AG08395 (cell line): ENCODE measurements at places on chromosomes 2 and 18.
A peak's percentile ranks its signal among the peaks of the same experiment; 100 is the strongest.

GRCh38 chr2:71463342-71463654, 9.9 kb downstream of the DYSF start:
- DNase-seq: no peak

DNA sequence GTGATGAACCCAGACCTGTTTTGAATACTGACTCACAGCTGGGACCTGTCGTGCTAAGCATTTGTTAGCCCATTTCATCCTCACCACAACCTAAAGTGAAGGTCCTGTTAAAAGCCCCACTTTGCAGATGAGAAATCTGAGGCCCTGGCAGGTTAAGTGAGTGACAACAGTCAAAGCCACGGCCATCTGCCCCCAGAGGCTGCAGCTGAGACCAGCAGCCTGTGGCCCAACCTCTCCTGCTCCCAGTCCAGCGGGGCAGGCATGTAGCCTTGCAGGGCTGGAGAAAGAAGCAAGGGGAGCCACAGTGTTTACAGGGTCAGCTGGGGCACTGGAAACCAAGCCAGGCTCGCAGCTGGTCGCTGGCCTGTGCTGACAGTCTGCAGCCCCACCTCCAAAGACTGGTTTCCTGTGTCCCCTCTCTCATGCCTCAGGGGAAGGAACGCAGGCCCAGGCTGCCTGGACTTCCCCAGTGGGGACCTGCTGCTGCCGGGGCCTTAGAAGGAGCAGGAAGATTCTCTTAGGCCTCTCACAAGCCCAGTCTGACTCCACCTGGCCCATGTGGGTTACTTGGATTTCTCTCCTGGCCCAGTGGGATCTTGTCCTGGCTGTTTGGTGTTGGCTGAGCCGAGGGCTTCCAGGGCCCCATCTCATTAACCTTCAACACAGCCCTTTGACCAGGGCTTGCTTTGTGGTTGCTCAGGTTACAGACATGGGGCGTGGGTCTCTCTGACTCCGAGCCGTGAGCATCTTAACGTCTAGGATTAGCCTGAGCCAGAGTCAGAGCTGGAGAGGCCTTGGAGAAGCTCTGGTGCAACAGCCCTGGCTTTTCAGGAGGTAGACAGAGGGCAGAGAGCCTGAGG, 1.7 kb downstream of the INPP5D start:
- DNase-seq: peak; percentile 26

GRCh38 chr18:51153659-51154371, 43.7 kb downstream of the MEX3C start:
- DNase-seq: no peak

DNA sequence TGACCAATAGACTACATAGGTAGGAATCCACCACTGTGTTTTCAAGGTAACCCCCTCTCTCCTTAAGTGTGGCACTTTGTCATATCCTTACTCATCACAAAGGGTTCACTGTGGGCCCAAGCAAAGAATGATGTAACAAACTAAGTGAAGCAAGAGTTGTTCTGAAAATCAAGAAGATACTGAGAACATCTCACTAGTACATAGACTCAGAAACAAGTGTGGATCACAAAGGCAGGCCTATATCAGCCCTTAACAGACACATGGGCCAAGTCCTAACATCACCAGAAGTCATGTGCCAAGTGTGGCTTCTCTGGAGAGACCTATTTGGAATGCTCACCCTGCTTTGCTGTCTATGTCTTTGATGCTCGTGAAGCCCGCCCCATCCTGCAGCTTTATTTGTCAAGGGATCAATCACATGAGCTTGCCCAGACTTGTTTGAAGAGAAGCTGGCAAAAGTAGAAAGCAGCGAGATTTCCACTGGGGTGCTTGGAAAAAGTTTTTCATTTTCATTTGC, 131.2 kb upstream of the TTC39C start:
- DNase-seq: no peak

DNA sequence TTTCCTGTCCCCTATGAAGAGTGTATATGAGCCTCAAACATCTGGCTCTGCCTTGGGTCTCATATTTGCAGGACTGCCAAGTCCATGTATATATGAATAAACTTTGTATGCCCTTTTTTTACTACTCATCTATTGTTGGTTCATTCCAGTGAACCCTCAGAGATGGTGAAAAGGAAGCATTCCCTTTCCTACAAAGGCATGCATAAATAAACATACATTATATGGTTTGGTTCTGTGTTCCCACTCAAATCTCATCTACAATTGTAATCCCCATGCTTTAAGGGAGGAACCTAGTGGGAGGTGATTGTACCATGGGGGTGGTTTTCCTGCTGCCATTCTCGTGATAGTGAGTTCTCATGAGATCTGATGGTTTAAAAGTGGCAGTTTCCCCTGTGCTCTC, 534.2 kb downstream of the SPAG16 start:
- no peak for DNase-seq

GRCh38 chr2:104547221-104547620, 306.7 kb upstream of the POU3F3 start:
- DNase-seq: no peak

DNA sequence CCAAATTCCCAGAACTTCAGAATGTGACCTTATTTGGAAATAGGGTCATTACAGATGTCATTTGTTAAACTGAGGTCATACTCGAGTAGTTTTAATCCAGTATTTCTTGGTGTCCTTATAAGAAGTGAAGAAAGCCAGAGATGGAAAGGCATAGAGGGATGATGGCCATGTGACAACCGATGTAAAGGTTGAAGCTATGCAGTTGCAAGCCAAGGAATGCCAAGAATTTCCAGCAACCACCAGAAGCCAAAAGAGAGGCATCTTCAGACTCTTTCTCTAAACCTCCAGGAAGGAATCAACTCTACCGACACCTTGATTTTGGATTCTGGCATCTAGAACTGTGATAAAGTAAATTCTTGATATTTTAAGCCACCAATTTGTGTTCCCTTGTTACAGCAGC, 242.2 kb downstream of the CDH20 start:
- peak; percentile 21 for DNase-seq

- DNase-seq: no peak
Observed at GRCh38 chr2:221343524-221343923, 228.6 kb downstream of the EPHA4 start.

- no peak for DNase-seq
Observed at GRCh38 chr2:216006164-216006663, 7.1 kb downstream of the MREG start.

- DNase-seq: no peak
Observed at GRCh38 chr18:46642561-46642960, 14.5 kb downstream of the LOXHD1 start.

DNA sequence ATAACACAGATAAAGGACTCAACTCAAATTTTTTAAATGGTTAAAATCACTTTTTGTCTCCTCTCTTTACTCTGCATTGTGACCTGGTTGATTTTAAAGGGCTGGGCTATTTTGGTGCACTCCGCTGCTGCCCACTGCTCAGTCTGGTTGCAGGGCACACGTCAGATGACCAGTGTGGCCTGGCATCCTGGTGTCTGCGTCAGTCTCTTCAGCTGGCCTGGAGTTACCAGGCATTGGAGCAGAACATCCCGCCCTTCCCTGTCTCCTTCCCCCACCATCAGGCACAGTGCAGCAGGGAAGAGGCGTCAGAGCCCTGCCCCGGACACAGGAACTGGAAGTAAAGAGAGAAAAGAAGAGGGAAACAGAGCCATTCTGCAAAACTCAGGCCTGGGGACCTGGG, 8.9 kb downstream of the C1QL2 start:
- no peak for DNase-seq

GRCh38 chr2:71989671-71990070, 158.0 kb downstream of the CYP26B1 start:
- DNase-seq: no peak

DNA sequence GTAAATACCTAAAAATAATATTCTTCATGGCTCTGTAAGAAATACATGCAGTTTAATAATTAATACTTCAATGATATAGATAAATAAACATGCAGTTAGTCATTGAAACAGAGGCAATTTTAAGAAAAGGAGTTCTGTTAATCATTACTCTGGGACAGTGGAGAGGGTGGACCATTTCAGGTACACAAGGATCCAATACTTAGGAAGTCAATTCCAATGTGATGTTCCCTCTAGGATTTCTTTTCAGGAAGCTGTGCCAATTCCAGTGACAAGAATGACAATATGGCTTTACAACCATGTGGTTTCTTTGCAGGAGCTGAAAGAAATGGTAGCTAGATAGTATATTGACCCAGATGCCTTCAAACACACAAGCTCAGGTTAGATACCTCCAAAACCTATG, 175.8 kb upstream of the NETO1 start:
- no peak for DNase-seq

GRCh38 chr2:186486651-186487647, 889 bp downstream of the ZC3H15 start:
- DNase-seq: peak; percentile 44

- no peak for DNase-seq
Observed at GRCh38 chr2:15874854-15875804, 65.2 kb upstream of the MYCN start.

GRCh38 chr2:121427187-121427689, 103.4 kb upstream of the RNU4ATAC start:
- DNase-seq: no peak

DNA sequence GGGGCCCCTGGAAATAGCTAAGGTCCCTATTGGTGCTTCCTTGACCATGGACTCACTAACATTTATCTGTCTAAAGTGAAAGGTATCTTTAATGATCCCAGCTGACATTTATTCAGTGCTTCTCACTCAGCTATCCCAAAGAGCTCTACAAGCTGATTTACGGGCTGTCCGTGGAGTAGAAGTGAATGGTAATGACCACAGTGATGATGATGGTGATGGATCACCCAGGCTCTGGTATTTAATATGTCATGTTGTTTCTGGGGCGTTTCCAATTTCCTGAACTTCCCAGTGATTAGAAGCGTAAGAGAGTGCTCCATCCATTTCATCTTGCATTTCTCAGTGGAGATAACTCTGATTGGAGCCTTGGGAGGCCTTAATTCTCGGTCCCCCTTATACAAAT, 304.3 kb downstream of the HRH4 start:
- DNase-seq: no peak

- DNase-seq: no peak
Observed at GRCh38 chr18:59383851-59384250, 24.8 kb upstream of the LMAN1 start.

DNA sequence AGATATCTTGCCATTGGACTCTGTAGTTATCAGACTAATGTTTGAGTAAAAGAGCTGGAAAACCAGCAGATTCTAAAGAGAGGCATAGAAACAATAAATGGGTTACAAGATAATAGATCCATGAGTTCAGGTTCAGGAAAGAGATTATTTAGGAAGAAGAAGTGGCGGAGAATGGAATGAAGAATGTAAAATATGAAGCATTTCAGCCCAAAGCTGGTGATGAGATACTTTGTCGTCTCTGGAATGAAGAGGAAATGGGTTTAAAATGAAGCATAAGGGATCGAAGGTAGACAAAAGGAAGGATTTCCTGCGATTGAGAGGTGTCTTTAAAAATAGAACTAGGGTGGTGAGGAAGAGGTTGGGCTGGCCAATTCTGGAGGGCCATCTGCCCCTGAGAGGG, 36.6 kb downstream of the BCL11A start:
- no peak for DNase-seq

- DNase-seq: peak; percentile 52
Observed at GRCh38 chr2:177598326-177599138, 206.0 kb downstream of the AGPS start.

DNA sequence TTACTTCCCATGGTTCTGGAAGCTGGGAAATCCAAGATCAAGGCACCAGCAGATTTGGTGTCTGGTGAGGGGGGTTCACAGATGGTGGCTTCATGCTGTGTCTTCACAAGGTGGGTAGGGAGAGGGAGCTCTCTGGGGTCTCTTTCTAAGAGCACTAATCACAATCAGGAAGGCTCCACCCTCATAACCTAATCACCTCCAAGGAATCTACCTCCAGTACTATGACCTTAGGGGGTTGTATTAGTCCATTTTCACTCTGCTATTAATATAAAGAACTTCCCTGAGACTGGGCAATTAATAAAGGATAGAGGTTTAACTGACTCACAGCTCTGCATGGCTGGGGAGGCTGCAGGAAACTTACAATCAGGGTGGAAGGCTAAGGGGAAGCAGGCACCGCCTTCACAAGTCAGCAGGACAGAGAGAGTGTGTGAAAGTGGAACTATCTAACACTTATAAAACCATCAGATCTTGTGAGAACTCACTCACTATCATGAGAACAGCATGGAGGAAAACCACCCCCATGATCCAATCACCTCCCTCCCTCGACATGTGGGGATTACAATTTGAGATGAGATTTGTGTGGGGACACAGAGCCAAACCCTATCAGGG, 17.6 kb downstream of the TBC1D8 start:
- DNase-seq: no peak

DNA sequence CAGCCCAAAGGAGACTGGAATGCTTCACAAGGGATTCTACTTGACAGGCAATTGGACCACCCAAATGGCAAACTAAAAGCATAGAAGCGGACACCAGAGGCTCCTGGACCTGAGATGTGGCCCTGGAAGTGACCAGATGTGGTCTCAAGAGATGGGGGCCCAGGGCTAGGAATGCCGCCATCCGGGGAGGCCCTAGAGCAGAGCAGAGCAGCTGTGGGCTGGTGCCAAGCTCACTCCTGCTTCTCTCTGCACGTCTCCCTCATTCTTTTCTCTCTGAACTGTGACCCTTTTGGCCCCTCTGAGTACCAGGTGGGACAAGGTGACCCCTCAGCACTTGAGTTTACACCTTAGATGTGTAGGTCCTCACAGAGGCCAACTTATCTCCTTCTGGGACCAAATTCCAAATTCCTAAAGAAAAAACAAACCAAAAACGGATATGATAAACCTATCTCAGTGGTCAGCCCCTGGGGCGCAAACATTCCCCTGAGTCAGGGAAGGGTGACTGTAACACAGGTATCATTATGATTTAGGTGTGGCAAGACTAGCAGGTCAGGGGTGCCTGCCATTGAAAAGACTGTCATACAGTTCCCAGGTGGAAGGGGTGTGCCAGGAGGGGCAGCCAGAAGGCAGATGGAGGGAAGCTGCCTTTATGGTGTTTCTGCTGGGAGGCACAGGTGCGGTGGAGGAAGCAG, 6.5 kb upstream of the IL1R2 start:
- DNase-seq: no peak

DNA sequence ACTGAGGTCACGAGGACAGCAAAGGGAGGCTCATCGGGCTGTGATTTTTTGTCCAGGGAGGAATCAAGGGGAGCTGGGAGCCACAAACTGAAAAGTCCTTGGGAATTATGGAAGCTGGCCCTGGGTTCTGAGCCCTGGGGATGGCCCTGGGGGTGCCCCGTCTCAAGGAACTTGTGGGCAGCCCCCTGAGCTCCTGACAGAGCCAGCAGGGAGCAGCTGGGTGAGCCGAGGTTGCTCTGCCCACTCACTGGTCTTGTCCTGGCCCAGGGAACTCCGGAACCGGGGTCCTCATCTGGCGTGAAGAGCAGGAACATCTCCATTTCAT, 61.3 kb upstream of the HDAC4 start:
- DNase-seq: no peak
